ENCODE measurements at places on chromosomes 1 and 21. TPM values are rescaled to one million over a fixed set of nuclear protein-coding genes. Genes with fewer than 3 reads are reported as not detected.

DNA sequence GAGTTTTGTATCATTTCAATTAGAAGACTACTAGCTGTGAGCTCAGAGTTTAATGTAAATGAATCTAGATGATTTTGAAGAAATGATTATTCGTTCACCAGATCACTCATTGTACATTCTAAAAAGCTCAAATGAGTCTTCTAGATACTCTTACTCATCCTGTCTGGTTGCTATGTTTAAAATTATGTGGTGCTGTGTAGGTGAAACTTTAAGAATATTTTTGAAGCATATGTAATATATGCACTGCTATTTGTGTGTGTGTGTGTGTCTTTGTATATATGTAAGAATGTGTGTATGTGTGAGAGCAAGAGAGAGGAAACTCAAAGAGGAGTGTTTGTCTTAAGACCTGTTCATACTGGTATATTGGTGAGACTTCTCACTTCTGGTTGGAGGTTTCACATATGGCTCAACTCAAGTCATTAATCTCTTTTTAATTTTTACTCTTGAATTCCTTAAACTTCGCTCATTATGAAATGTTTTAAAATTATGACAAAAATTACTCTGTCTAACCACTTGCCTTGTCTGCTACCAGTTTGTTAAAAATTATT, 8.6 kb upstream of the C1orf105 start:
- no peak for DNase-seq

DNA sequence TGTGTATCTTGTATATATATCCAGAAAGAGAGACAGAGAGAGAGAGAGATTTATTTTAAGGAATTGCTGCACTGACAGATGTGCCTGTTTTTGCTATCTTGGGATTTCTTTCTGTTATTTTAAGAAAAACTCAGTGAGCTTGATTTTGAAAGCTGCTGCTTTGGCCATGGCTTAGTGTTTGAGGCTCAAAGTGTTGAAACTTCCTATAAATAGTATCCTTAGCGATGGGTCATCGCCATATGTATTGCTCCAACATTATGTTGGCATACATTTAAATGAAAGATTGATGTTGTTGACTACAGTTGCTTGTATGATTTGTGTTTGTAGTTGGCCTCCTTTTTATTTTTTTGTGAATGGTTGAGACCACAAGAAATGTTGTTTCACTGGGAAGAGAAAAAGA, 29.0 kb upstream of the NTPCR start:
- no peak for DNase-seq

DNA sequence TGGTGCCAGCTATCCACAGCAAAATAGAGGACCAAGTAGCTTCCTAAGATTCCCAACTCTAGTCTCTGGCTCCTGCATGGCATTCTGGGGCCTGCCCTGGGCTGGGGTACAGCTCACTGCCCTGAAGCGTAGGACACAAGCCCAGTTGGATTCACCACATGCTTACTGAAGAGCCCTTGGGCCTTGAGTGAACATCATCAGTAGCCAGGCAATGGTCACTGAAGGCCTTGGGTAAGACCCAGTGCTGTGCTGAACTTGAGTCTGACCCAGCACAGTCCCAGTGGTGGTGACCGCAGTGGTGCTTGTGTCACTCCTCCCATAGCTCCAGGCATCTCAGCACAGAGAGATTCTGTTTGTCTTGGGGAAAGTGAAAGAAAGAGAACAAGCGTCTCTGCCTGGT, 7.7 kb upstream of the LCE3A start:
- DNase-seq = no peak

- DNase-seq = no peak
Measured at GRCh38 chr1:56506951-56507491, 72.3 kb downstream of the PLPP3 start.

- DNase-seq = no peak
Measured at GRCh38 chr1:6614019-6614928, 743 bp downstream of the PHF13 start.

- no peak for DNase-seq
Measured at GRCh38 chr1:85440612-85441011, 24.3 kb downstream of the DDAH1 start.

GRCh38 chr1:175511496-175511895, 231.9 kb downstream of the TNR start:
- DNase-seq = no peak

COL11A1 gene
- total RNA-seq = 76.5 TPM

DNA sequence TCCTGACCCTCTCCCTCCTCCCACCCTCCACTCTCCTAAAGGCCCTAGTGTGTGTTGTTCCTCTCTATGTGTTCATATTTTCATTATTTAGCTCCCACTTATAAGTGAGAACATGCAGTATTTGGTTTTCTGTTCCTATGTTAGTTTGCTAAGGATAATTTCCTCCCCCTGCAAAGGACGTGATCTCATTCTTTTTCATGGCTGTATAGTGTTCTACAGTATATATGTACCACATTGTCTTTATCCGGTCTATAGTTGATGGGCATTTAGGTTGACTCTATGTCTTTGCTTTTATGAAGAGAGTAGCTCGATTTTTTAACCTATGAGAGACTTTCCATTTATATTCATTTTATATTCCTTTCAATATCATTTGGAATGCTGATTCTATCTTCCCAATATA, 7.9 kb upstream of the PTBP2 start:
- DNase-seq = no peak

DNA sequence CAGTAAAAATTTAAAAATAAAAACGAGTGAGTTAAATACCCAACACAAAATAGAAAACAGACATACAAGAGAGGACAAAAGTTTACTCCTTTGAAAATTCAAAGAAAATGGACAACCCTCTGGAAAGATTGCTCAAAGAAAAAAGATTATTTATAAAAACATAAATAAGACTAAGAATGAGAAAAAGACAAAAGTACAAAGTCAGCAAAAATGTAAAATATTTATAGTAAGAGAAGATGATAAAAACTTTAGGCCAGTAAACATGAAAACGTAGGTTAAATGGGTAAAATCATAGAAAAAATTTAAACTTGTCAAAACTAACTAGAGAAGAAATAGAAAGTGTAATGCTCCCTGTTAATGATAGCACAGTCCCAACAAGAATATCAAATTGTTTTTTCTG, 31.9 kb upstream of the SLC45A1 start:
- no peak for DNase-seq

CCDC18 gene
- total RNA-seq = 16.7 TPM

GRCh38 chr21:39014747-39015146, 168.5 kb downstream of the PSMG1 start:
- DNase-seq = no peak

- no peak for DNase-seq
Measured at GRCh38 chr1:33408093-33408436, 22.8 kb downstream of the PHC2 start.

DNA sequence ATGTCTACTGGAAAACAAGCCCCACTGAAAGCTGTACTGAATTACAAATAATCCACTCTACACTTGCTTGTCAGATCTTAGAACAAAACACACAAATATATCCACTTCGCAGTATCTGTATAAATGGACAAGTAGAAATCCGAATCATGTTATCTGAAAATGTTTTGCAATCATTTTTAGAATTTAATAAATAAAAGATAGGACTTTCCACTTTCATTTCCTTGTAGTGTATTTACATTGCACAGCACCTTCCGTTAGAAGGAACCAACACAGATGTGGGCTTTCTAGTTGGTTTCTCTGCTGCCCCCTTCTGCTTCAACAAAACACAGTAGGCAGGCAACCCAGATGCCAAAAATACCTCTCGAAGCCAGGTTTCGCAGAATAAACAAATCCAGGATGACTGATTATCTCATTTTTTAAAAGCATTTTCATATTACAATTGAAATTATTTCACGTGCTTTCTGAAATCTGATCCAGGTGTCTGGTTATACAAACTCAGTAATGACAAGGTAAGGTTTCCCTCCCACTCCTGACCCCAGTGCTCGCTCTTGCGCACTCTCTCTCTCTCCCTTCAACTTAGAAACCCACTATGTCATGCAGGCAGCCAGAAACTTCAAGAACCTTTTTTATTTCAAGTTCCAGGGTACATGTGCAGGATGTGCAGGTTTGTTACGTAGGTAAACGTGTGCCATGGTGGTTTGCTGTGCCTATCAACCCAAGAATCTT, 389.9 kb downstream of the SMYD3 start:
- no peak for DNase-seq

PLA2G4A gene
- total RNA-seq = 36.8 TPM

DNA sequence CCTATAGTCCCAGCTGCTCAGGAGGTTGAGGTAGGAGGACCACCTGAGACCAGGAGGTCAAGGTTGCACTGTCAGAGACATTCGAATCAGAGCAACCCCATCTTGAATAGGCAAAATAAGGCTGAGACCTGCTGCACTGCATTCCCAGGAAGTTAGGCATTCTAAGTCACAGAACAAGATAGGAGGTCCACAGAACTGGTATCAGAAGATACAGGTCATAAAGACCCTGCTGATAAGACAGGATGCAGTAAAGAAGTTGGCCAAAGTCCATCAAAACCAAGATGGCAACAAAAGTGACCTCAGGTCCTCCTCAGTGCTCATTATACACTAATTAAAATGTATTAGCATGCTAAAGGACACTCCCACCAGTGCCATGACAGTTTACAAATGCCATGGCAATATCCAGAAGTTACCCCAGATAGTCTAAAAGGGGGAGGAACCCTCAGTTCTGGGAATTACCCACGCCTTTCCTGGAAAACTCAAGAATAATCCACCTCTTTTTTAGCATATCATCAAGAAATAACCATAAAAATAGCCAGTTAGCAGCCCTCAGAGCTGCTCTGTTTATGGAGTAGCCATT, 65.2 kb upstream of the KLHDC7A start:
- no peak for DNase-seq

DNA sequence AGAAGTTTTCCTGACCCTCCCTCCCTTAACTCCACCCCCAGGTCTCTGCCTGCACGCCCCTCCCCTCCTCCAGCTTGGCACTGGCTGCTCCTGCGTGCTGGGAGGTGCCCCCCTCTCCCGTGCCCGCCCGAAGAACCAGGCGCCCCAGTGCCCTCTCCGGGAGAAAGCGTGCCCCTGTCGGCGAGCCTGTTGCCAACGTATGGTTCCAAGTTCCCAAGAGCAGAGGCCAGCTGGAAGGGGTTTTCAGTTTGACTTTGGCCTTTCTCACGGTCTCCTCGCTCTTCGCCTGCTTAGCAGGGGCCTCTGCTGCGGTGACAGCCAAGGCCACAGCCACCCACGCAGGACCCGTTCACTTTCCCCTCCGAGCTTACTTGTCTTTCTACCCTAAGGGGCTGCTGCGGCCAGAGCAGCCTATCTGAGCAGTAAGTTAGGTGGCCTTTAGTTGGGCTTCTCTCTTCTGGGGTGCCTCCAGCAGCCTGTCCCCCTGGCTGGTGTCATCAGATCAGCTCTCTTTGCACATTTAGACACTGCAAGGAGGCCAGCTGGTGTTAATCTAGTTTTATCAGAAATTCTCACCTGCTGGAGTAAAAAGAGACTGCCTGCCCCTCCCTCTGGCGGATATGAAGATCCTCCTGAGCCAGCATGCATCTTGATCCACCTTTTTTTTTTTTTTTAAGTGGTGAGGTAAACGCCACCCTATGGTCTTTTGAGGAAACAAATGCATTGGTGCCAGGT, 1.5 kb downstream of the STUM start:
- DNase-seq = no peak

TRIM63 gene
- 1.8 TPM for total RNA-seq

PFKFB2 gene
- 9.3 TPM for total RNA-seq

DNA sequence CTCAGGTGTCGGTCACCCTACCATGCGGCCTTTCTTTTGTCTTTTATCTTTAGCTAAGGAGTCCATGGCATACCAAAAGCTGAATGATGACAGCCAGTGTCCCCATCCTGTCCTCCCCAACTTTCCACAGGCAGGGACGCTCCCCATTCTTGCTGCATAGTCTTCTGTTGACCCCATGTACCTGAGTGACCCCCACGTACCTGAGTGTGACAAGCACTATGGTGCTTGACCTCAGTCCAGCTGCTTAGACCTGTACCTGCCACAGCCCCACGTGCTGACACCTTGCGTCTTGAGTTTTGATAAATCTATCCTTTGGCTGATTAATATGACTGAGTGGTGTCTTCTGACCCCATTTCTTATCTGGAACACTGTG, 26.9 kb downstream of the SKI start:
- DNase-seq = no peak

GRCh38 chr1:231584117-231584516, 42.5 kb upstream of the DISC1 start:
- no peak for DNase-seq

KRTAP6-1 gene
- total RNA-seq = not detected

CDCA8 gene
- 3.1 TPM for total RNA-seq

DNA sequence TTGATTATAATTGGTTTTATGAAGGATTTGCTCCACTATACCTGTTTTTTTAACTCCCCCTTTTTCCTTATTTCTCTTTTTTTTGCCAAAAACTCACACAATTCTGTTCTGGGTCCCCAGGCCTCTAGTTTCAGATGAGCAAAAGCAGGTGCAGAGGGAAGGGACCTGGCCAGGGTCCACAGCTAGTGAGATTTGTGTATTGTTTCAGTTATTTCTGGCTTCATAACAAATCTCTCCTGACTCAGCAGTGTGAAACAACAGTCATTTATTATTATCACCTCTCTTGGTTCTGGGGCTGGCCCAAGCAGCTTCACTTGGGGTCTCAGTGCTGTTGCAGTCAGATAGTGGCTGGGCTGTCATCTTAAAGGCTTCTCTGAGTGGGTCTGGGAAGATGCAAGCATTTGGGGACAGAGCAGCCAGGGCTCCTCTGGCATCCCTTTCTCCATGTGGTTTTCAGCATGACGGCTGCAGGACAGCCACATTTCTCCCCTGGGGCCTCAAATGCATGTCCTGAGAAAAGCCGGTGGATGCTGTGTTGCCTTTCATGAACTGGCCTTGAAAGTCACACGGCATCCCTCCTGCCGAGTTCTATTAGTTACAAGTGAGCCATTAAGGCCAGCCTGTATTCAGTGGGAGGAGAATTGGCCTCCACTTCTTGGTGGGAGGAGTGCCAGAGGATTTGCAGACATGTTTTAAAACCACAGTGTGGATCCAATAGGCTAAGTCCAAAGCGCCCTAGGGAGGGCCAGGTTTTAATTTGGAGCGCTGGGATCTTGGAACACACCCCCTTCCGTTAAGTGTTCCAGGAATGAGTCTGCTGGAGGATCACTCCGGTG, 137.1 kb downstream of the CAMTA1 start:
- no peak for DNase-seq

FMO4 gene
- total RNA-seq = 13.8 TPM

HSD3B1 gene
- total RNA-seq = not detected

TNNT2 gene
- total RNA-seq = 15.2 TPM

GRCh38 chr1:241622669-241623068, 17.5 kb downstream of the CHML start:
- no peak for DNase-seq

- no peak for DNase-seq
Measured at GRCh38 chr1:109191377-109191776, 22.3 kb upstream of the SARS1 start.

COL24A1 gene
- 13.7 TPM for total RNA-seq

XCL1 gene
- not detected for total RNA-seq

UBAP2L gene
- 74.7 TPM for total RNA-seq

ACTN2 gene
- 14.2 TPM for total RNA-seq

DNA sequence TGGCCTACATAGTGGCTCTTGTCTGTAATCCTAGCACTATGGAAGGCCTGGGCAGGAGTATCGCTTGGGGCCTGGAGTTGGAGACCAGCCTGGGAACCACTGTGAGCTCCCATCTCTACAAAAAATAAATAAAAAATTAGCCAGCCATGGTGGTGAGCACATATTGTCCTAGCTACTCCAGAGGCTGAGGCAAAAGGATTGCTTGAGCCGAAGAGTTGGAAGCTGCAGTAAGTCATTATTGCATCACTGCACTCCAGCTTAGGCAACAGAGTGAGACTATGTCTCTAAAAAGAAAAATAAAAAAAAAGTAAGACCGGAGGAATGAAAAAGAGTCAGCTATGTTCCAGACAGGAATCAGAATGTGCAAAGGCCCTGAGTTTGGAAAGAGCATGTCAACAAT, 115.3 kb downstream of the CYYR1 start:
- DNase-seq = no peak

All from urinary bladder (tissue), 4 donors.